ENCODE measurements at places on chromosomes 1 and 21.

DNA sequence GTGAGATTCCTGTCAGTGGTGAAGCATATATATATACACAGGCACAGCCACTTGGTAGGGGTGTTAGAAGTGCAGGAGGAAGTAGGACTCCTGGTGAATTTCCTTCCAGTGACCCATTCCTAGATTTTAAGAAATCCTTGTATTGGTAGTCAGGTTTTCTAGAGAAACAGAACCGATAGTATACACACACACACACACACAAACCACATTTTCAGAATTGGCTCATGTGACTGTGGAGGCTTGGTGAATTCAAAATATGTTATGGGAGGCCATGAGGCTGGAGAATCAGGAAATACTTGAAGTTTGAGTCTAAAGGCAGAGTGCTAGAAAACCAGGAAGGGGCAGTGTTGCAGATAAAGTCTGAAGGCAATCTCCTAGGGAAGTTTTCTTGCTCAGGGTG lies 114.2 kb downstream of the FCRL5 start:
- DNase-seq, result no peak

- DNase-seq, result no peak
Measured at GRCh38 chr1:214010717-214011116, 22.9 kb downstream of the PROX1 start.

GRCh38 chr1:14543191-14543840 lies 55.2 kb upstream of the KAZN start:
- no peak for DNase-seq

GRCh38 chr1:12320486-12320885 lies 90.7 kb downstream of the VPS13D start:
- DNase-seq, result no peak

GRCh38 chr1:98333406-98333805 lies 328.1 kb upstream of the SNX7 start:
- DNase-seq, result no peak

GRCh38 chr1:170044187-170044586 lies 30.3 kb downstream of the KIFAP3 start:
- no peak for DNase-seq

DNA sequence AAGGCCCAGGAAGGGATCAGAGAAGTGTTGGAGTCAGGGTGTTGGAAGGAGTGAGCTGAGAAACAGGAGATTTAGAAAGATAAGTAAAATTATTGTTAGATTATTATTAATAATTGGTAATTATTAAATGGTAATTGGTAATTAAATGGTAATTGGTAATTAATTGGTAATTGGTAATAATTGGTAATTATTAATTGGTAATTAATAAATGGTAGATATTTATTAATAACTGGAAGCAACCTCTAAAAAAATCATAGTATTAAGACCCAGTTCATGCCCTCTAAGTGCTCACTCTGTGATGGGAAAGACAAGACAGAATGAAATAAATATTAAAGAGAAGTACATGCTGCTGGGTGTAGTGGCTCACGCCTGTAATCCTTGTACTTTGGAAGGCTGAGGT lies 13.8 kb upstream of the EPS15 start:
- DNase-seq, result no peak

GRCh38 chr1:225514671-225515081 lies 86.8 kb upstream of the LBR start:
- DNase-seq, result no peak

DNA sequence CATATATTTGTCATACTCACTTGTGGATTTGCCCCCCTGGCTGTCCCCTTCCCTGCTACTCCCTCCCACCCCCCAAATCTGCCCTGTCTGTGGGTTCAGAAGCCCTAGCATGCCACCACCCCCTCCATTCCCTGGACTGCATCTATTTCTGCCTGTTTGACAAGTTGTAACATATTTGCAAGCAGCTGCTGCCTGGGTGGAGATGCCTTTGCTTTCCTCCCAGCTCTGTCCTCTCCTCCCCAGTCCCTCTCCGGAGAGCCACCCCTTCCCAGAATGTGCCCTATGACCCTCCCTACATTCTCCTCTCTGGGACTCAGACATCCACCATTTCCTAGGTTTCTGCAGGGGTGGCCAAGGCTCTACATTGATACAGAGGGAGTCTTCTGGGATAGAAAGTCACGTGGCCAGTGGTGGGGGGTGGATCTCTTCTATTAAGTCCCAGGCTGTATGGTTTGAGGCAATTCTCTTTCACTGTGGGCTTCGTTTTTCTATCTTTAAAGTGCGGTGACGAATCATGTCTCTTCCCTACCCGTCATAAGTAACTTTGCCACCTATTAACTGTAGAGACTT lies 6.0 kb upstream of the MYOG start:
- no peak for DNase-seq

DNA sequence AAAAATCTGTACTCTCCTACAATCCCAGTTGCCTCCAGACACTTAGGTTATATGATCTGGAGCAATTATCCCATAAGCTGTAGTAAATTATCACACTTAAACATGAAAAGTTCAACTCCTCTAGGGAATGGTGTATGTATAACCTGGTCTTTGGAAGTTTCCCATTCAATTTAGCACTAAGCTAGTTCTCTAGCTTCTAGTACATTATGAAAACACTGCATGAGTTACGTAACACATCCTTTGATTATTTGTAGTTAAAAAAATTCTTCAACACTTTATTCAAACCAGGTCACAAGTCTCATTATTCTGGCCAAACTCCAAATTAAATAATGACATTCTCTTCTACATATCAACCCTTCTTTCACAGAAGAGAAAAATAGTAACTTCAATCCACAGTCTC lies 827.0 kb upstream of the ADAMTS5 start:
- DNase-seq, result no peak

- DNase-seq, result no peak
Measured at GRCh38 chr1:20830378-20830777, 43.3 kb upstream of the HP1BP3 start.

GRCh38 chr1:246934765-246935164 lies 3.0 kb upstream of the AHCTF1 start:
- DNase-seq, result no peak

DNA sequence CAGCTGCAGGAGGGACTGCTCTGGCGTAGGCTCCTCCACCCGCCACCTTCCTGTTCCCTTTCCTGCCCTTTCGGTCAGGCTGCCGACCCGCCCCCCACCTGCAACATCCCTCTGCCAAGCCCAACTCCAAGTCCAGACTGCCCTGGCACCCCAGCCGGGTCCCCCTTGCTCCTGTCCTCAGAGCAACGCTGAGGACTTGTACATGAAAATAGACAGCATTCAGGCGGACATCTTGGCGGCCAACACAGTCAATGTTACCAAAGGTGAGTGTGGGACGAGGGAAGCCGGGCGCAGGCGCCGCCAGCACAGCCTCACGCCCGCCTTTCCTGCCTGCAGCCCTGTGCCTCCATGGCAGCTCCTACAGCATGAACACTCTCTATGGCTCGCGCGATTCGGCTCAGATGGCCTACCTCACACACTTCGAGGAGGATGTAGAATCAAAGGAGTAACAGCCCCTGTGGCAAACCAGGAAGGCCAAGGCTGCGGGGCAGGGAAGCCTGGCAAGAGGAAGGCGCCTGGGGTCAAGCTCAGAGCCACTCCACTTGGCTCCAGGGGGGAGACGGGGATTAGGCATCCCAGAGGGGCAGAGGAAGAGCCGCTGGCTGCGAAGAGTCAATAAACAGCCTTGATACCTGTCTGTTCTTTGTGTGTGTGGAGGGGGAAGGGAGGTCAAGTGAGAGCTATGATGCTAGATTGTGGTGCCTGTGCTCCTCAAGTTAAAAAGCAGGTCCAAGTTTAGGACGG lies 5.8 kb downstream of the RNU5D-1 start:
- no peak for DNase-seq

GRCh38 chr1:43288058-43288784 lies 2.8 kb upstream of the C1orf210 start:
- no peak for DNase-seq

DNA sequence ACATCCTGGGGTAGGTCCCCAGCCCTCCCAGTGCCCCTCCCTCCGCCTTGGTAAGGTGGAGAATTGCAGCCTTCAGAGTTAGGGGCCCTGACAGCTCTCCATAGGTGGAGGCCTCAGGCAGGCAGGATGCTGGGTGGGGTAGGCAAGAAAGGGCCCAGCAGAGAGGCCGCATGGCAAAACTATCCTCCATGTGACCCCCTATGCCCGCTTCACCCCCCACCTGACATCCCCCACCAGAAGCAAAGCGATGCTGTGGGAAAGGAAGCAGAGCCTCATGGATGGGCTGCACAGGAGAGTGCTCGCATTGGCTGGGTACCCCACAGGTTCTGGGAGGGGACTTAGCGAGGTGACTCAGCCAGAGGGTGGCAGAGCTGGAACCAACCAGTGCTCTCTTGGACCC lies 1.6 kb downstream of the S100A9 start:
- DNase-seq, result no peak

DNA sequence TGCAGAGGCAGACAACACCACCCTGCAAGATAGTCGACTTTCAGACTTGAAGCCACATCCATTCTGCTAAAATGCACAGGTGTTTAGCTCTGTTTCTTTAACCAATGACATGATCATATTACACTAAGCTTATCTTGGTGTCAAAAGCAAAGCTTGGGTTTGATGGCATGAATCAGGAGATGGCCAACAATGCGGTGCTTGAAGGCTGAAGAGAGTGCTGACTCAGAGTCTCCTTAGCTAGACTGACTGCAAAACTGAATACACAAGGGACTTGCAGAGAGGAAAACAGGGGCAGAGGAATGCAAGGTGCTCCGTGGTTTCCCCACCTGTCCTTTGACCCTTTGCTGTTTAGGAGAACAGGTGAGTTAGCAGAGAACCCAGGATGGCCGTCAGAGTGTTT lies 262.6 kb downstream of the SIPA1L2 start:
- no peak for DNase-seq

DNA sequence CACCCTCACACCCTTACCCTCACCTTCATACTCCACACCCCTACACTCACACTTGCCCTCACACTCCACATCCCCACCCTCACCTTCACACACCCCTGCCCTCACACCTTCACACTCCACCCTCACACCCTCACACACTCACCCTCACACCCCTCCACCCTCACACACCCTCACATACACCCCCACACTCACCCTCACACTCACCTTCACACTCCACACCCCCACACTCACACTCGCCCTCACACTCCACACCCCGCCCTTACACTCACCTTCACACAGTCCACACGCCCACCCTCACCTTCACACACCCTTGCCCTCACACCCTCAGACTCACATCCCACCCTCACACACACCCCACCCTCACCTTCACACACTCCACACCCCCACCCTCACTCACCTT lies 43.6 kb upstream of the EDN2 start:
- DNase-seq, result no peak

DNA sequence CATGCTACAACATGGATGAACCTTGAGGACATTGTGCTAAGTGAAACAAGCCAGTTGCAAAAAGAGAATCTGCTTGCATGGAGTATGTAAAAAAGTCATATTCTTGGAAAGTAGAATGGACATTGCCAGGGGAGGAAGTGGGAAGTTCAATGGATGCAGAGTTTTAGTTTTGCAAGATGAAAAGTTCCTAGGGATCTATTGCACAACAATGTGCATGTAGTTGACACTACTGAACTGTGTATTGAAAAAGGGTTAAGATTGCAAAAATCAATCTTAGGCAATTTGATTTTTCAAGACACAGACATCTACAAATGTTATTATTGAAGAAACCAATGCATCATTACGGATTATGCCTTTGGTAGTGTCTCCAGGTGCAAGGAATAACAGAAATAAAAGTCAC lies 50.3 kb upstream of the MAGI3 start:
- no peak for DNase-seq

DNA sequence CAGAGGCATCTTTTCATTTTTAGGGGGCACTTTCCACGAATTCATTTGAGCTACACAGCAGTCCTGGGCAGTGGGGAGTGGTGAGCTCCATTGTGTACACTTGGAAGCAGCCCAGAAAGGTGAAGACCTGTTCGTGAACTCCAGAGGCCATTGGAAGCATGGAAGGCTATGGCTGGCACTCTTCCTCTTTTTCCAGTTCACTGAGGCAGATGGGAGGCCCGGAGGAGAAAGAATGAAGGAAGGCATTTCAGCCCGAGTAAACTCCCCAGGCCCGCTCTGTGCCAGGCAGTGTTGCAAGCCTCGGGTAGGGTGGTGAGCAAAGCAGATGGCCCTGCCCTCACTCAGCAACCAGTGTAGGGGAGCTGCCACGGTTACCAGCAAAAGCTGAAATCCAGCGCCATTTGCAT lies 673 bp upstream of the DHCR24 start:
- DNase-seq, result no peak

- no peak for DNase-seq
Measured at GRCh38 chr21:16421007-16421406, 691.2 kb downstream of the USP25 start.

DNA sequence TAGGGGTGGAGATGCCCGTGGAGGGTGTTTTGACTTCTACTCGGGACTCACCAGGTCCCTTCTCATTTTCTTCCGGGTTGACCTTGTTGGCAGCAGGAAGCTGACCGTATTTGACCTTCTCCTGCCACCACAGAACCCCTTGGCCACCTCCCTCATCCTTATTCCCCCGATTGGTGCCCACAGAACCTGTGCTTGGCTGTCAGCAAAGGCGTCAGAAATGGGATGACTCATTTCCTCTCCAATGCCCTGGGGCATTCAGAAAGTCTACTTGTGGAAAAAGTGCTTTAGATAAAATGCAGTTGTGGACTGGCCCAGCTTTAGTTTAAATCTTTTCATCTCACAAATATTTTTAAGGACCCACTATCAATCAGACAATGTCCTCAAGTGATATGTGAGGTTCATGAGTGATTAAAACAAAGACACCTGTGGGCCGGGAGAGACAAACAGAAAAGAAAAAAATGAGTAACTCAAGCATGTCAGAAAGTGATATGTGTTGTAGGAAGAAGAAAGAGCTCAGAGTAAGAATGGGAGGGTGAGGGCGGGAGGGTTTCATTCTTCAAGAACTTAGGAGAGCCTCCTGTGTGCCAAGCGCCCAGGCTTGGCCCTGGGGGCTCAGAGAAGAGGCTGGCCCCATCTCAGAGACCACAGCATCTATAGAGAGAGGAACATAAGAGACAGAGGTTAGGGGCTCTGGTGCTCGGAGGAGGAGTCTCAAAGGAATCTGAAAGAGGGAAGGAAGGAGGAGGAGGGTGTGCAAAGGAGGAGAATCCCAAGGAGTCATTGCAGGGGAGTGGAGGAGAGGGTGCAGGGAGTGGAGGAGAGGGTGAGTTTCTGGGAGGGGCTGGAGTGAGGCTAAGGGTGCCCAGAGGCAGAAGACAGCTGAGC lies 221.6 kb upstream of the VAMP3 start:
- DNase-seq, result no peak

GRCh38 chr1:147223740-147224615 lies 1.2 kb downstream of the FMO5 start:
- no peak for DNase-seq

DNA sequence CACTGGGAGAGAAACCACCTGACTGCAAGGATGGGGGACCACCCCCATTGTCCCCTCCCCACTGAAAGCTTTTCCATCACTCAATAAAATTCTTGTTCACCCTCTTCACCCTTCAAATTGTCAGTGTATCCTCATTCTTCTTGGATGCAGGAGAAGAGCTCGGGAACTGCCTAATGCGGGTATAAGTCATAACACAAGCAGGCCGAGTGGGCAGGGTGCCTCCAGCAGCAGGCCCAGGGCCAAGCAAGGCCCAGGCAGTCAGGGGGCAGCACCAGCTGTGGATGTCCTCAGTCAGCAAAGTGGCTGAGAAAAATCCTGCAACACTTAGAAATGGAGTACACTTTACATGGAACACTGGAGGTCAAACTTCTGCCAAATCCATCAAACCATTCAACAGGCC lies 33.7 kb upstream of the SLC35A3 start:
- no peak for DNase-seq

All from GM10248 (cell line).